NCI-H2107 (cell line): ENCODE measurements at places on chromosomes 16 and 17.

DNA sequence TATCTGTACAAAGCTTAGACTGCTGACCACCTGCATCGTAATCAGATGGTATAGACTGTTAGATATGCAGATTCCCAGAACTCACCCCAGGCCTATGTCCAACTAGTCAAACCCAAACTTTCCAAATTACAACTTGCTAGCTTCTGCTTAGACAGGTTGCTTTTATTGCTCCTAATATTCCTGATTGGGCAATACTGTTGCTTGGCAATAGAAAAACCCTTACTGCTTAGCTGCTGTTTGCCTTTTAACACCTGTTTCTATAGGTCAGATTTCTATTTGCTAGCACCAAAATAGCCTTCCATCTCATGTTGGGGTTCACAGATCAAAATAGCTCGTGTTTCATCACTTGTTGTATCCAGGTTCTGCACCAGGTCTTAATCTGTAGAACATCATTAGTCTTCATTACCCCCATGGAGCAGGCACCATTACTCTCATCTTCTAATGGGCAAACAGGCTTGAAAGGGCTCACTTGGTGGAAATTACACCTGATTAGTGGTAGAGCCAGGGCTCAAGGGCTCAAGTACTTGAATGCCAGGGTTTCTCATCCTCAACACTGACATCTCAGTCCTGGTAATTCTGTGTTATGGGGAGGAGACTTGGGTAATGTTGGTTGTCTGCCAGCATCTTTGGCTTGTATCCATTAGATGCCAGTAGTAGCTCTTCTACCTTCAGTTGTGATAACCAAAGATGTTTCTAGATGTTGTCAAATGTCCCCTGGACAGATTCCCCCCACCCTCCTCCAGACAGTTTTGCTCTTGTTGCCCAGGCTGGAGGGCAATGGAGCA is 2.7 kb downstream of the ZP2 start:
- DNase-seq: no peak

GRCh38 chr17:2797637-2798036 is 1.4 kb downstream of the RAP1GAP2 start:
- no peak for DNase-seq

GRCh38 chr17:47872651-47873161 is 21.7 kb upstream of the SP6 start:
- DNase-seq: no peak

- no peak for DNase-seq
Measured at GRCh38 chr16:1380195-1380594, 28.5 kb downstream of the GNPTG start.
